Heart right ventricle (tissue), 16 donors: ENCODE measurements at places on chromosomes 3 and 15. TPM values are rescaled to one million over a fixed set of nuclear protein-coding genes. Genes with fewer than 3 reads are reported as not detected.

C2CD4B gene
- 0.82 TPM for total RNA-seq

- no peak for DNase-seq
Measured at GRCh38 chr3:113304856-113305540, 93.6 kb downstream of the BOC start.

GRCh38 chr3:178336336-178336735 lies 199.9 kb upstream of the KCNMB2 start:
- DNase-seq, result no peak

GRCh38 chr3:138046955-138047354 lies 37.0 kb downstream of the CLDN18 start:
- no peak for DNase-seq

- no peak for DNase-seq
Measured at GRCh38 chr15:77226652-77227051, 155.7 kb upstream of the TSPAN3 start.

DNA sequence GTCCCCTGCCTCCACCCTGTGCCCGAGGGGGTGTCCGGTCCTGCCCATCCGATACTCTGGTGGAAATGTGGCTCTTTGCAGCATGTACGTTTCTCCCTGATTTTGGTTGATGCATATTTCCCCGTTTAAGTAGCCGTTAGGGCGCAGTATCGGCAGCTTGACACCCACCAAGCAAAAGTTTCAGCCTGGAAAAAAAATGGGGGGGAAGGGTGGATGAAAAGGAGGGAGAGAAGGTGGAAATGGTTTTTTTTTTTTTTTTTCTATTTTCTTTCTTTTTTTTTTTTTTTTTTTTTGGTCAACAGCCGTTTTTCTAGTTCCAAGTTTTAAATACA lies 1.3 kb downstream of the RAP2B start:
- no peak for DNase-seq

DNA sequence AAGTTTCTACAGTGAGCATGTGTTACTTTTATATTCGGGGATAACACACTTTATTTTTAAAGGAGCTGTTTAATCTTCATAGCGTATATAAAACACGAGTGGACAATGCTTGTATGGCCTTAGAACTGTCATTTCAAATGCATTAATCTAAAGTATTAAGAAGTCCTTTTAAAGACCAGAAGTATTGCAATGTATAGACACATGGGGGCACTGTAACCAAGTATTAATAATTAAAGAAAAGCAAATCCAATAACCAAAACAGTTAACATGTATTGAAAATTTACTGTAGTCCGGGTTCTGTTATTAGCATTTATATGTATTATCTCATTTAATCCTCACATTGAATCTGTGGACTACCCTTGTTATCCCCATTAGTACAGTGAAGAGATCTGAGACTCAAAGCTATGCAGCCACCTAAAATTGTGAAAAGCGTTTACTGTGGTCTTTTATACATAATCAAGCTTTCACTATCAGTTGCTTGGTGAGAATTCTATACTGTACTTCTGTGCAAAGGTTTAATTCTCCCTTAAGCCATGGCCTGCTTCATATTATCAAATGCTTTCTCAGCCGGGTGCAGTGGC lies 10.1 kb downstream of the ARL14 start:
- no peak for DNase-seq

PYDC2 gene
- not detected for total RNA-seq

DNA sequence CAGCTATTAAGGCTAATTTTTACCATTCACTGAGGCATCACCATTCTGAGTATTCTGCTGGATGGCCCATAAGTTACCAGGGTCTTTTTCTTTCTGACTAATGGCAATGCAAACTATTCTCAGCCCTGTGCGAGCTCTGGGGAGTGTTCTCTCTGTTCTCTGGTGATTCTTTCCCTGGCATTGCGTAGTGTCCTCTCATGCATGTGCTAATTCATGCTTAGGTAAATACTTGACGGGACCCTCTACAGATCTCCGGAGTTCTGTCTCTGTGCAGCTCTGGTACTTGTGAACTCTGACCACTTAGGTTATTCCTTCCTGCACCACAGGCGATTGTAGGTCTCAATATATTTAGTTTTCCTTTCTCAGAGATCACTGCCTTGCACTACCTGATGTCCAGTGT lies 34.8 kb downstream of the UBE2E1 start:
- DNase-seq, result no peak

PRTG gene
- total RNA-seq, result 1.8 TPM
